ENCODE measurements at places on chromosomes 5 and 9.

DNA sequence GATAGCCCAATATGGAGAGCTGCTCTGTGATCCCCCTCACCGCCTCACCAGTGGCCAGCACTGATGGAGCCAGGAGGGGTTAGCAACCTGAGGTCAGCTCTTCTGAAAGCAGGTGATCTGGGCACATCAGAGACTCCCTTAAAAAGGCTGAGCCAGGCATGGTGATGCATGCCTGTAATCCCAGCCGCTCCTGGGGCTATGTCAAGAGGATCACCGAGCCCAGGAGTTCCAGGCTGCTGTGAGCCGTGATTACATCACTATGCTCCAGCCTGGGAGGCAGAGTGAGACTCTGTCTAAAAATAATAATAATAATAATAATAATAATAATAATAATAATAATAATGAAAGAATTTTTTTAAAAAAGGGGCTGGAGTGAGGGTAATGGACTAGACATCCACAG is 66.6 kb upstream of the HRH2 start:
- no peak for DNase-seq

GRCh38 chr9:75797085-75797580 is 93.3 kb upstream of the PCSK5 start:
- no peak for DNase-seq

DNA sequence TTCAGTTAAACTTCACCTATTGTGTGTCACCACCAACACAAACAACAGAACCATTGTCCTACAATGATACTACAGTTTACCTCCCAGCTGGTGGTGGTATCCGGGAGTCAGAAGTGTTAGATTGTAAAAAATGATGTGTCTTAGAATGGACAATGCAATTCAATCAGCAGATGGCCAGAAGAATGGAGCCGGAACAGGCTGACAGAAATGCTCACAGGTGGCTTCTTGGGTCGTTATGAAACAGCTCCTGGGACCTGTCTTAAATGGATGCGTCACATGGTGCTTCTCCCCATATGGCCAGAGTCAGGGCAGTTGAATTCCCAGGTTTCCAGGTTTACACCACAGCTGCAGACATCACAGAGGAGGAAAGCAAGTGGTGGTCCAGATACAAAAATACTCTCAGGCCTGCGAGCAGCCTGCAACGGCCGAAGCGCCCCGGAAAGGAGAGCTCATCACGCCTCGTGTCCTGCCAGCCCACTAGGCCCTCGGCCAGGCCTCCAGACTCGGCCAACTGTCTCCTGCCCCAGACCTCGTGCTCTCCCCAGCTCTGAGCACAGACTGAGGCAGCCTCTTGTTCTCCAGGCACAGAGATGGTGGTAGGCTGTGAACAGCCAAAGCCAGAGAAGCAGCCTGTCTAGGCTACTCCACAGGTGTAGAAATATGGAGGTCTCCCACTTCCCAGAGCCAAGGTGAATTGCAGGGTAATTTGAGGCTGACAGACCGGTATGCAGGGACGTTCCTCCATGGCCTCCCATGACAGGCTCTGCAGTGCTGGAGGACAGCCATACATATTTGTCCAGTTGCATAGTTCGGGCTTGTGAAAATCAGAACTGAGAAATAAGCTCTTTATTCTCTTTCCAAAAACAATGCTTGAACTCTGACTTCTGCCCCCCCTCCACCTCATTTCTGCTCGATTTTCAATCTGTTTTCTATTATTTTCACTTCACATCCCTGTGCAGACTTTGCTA is 98.5 kb upstream of the SPATA31C2 start:
- no peak for DNase-seq

DNA sequence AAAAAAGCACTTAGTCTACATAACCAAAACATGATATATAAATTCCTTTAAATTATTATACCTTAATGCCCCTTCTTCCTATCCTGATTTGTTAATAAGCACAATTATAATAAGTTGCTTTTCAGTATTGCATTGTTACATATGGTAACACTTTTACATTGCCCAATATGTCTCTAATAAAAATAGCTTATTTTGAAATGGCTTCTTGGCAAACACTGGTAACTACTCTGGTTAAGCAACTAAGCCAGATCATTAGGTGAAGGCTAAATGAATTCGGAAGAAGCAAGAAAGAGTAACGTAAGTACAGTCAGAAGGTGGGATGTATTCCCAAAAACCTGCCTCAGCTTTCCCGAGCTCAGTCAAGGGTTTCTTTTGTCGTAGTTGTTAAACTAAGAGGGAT is 85.3 kb downstream of the TTC39B start:
- DNase-seq = no peak

DNA sequence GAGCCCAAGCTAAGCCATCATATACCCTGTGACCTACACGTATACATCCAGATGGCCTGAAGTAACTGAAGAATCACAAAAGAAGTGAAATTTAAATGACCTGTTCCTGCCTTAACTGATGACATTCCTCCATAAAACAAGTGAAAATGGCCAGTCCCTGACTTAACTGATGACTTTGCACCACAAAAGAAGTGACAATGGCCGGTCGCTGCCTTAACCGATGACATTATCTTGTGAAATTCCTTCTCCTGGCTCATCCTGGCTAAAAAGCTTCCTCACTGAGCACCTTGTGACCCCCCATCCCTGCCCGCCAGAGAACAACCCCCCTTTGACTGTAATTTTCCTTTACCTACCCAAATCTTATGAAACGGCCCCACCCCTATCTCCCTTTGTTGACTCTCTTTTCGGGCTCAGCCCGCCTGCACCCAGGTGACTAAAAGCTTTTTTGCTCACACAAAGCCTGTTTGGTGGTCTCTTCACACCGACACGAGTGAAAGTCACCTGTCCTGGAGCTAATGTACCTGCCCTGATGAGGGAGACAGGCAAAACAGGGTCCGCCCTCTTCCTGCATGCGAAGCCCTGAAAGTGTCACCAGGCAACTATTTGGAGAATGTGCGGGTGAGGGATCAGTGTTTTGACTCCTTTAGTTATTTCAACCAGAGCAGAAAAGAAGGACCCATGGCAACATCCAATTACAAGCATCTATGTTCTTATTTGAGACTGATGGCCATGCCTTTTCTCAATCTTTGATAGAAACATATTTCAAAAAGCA is 266.1 kb downstream of the SMARCA2 start:
- no peak for DNase-seq

GRCh38 chr5:44266882-44267576 is 122.2 kb downstream of the FGF10 start:
- no peak for DNase-seq

- peak; percentile 31 for DNase-seq
Observed at GRCh38 chr9:127308652-127309434, 44.3 kb downstream of the GARNL3 start.

DNA sequence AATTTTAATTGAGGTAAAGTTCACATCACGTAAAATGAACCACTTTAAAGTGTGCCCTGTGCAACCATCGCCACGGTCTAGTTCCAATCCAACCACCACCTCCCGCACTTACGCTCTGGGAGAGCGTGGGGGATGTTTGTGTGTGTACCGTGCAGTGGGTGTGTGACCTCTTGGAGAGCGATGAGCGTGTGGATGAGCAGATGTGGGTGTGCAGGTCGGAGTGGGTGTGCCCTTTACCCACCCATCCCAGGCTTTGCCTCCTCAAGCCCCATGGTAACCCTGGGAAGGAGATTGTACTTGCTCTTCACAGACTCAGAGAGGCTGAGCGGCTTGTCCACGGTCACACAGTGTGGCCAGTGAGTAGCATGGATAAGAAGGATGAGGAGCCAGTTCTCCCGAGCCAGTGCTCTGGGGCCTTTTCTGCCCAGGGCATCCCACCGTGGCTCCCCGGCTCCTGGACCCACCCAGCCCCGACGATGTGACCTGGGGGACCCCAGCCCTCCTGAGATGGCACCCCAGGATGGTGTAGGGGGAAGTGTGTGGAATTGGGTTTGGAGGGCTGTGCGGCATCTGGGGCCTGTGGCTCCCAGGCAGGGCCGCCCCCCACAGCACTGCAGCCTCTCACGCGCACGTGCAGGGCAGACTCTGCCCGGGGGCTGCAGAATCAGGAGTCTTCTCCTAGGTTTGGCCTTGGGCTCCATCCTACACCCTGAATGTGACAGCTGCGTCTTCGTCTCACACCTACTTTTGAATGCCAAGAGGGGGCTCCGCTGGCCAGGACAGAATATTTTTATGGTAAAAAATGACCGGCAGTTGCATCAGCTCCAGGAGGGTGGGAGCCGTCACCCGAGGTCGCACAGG is 13.6 kb downstream of the LHX3 start:
- no peak for DNase-seq

DNA sequence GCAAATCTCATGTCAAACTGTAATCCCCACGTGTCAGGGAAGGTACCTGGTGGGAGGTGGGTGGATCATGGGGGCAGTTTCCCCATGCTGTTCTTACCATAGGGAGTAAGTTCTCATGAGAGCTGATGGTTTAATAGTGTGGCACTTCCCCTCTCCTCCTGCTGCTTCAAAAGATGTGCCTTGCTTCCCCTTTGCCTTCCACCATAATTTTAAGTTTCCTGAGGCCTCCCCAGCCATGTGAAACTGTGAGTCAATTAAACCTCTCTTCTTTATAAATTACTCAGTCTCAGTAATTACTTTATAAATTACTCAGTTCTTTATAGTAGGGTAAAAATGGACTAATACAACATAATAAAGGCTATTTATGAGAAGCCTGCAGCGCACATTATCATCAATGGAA is 7.1 kb upstream of the CNTRL start:
- no peak for DNase-seq

DNA sequence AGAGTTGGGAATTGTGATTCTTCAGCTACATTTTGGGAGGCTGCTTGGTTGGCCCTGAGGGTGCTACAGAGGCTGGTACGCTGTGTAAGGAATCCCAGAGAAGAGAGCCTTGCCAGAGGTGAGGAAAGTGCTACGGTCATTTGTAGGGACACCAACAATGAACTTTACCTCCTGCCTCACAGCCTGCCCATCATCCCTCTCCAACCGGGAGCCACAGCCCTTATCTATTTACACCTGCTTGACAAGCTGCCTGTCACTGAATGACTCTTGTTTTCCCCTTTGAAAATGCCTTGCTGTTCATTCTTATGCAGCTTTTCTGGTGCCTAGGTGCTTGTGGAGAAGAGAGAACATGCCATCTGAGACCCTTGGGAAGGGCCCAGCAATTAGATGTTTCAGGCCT is 110.8 kb downstream of the PCSK1 start:
- DNase-seq = no peak

GRCh38 chr9:31542384-31543055 is 841.9 kb upstream of the ACO1 start:
- DNase-seq = peak; percentile 5

DNA sequence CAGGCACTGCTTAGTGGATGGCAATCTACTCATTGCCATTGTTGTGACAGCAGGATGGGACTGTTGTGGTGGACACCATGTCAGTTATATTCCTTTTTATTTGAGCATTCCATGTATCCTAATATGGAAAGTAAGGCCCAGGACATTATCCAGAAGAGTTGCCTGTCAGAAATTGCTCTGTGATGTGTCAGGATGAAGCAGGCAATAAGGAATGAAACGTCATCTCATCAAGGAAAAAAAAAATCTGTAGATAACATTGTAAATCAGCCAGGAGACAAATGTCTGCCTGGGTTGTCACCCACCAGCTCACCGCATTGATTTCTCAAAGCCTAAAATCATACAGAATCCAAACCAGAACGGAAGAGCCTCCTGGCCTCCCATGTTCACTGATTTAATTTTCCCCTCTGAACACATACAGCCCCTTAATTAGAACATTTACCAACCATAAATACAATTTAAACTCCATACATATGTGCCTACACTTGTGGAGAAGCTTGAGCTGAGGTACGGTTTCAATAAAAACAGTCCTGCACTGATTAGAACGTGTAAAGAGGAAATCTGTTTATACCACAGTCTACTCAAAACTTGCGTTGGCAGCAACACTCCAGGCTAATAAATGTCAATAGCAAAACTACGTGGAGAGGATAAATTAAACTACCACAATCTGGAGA is 73.9 kb downstream of the FOXD1 start:
- peak; percentile 87 for DNase-seq

DNA sequence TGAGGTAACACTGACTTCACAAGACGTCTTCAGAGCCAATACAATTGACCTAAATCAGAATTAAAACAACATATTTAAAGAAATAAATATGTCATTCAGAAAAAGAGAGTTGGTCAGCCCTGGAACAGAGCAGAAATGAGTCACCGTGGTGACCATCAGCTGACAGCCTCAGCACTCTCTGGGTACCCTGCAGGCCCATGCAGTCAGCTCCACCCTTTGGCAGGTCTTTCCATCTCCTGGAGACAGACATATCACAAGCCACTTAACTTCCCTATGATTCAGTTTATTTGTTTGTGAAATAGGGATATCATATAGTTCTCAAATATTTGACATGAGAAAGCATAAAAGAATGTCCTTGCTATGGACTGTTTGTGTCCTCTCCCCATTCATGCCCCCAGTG is 151.6 kb upstream of the MEF2C start:
- DNase-seq = no peak

- no peak for DNase-seq
Observed at GRCh38 chr5:151413800-151414199, 33.6 kb upstream of the SLC36A1 start.
